ENCODE measurements at places on chromosomes 3 and 15.

DNA sequence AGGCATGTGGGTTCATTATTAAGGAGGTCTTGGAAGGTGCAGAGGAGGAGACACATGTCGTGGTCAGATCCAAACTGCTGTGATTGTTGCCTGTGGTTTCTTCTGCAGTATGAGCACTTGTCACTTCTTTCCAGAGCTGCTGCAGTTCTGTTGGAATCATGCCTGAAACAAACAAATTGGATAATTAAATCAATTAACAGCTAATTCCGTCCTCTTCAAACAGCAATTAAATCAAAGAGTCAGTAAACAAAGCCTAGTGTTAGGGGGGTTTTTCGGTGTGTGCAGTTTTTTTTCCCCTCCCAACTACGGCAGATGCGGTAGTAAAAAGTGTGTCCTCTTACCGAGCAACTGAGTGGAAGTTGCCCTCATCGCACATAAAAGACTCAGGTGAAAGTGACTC is 542.2 kb downstream of the FOXP1 start:
- DNase-seq, result no peak

DNA sequence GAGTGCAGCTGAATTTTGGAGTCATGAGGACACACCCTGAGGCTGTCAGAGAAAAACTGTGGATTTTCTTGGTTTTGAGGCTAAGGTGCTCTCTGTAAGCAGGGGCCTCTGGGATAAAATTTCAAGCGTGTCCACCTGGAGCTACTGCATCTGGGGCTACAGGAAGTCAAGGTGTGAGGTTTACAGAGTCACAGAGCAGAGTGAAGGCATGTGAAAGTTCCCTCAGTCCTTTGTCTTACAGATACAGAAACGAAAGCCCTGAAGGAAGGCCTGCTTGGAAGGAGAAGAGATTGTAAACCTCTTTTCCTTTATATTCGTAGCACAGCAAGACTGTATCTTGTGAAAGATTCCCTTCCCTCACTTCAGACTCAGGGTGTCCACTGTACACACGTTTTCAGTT is 138.6 kb downstream of the OPA1 start:
- DNase-seq, result no peak

GRCh38 chr3:24661175-24661584 is 166.5 kb upstream of the THRB start:
- no peak for DNase-seq

- no peak for DNase-seq
Observed at GRCh38 chr3:120052677-120053076, 41.6 kb downstream of the GSK3B start.

DNA sequence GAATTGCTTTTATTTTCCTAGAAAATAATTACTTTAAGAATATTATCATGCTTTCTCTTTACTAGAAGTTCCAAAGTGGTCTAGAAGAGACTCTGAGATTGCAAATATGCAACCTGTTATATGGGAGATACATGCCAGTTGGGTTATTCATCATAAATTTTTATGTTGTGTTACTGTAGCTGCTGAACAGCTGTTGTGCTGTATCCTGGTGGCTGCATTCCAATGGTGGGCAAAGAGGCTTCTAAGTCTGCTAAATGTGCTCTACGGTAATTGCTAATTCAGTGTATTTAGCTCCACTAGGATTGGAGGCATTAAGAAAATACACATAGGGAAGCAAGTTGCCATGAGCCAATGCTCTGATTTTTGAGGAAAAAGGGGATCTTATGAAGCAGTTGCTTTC is 409.0 kb downstream of the TUSC7 start:
- no peak for DNase-seq

DNA sequence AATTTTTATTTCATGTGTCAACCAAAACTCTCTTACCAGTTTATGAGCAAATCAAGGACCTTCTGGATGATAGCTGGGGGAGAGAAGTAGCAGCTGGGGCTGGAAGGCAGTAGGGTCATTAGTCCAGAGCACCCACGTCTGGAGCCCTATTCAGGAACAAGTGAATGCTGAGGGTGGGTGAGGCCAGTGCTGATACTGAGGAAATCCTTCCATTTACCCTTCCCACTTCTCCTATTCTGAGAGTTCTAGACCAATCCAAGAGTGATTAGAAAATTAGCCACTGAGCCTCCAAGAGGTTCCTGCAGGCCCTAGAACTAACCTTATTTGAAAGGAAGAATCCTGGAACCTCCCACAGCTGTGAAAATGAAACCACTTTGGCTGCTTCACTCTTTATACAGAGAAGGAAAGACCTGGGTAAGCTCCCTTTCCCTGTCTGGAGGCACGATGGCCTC is 46.2 kb upstream of the VILL start:
- no peak for DNase-seq

DNA sequence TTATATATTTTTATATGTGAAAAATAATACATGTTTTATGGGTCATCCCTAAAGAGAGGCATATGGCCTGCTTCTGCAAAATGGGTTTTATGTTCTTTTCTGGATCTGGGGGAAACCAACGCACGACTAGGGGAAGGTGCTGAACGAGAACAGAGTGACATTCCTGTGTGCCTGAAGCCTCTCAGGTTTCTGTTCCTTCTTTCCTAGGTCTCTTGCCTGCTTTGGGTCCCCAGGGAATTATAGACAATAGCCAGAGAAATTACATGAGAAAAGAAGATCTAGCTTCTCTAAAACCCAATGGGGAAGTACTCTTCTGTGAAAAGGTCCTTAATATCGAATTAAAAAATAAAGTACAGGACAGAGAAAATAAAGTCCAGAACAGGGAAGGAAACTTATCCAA is 66.5 kb downstream of the IGSF11 start:
- no peak for DNase-seq

GRCh38 chr15:88637841-88638625 is 783 bp upstream of the ISG20 start:
- no peak for DNase-seq

- no peak for DNase-seq
Observed at GRCh38 chr15:77067691-77068367, 3.1 kb downstream of the TSPAN3 start.

GRCh38 chr3:9201266-9201665 is 48.2 kb downstream of the SRGAP3 start:
- no peak for DNase-seq

DNA sequence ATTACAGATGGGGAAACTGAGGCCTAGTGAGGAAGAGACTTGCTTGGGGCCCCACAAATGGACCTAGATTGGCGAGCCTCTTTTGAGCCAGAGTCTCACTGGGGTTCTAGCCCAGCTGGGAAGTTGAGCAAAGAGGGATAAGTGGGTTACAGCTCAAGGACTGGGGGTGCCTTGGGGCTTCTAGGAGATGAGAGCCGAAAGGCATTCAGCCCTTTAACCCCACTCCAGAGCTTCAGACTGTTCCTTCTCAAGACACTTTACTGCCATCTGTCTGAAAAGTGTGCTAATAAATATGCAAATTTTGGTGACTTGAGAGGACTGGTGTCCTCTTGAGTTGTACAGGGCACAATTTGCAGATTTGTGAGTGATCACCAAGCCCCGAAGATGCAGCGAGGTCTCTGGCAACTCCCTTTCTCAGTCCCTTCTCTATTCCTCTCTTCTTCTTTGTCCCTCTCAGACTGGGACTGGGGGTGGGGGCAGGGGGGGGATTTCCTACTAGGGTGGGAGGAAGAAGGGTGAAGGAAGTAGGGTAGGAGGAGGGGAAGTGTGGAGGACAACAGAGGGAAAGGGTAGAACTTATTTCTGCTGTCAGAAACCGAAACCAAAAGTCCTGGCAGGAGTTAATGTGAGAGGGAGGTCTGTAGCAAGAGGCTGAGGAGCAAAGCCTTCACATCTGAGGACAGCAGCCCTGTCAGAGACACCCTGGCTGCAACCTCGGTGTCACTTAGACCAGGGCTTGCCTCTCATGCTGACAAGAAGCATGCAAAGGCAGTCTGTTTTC is 16.2 kb upstream of the ANKDD1A start:
- peak; percentile 72 for DNase-seq

- no peak for DNase-seq
Observed at GRCh38 chr15:60590935-60591495, 112.1 kb upstream of the ICE2 start.

GRCh38 chr15:23877502-23878412 is 190.7 kb upstream of the NDN start:
- DNase-seq, result peak; percentile 56

GRCh38 chr15:50485389-50485788 is 61.1 kb downstream of the USP50 start:
- no peak for DNase-seq

DNA sequence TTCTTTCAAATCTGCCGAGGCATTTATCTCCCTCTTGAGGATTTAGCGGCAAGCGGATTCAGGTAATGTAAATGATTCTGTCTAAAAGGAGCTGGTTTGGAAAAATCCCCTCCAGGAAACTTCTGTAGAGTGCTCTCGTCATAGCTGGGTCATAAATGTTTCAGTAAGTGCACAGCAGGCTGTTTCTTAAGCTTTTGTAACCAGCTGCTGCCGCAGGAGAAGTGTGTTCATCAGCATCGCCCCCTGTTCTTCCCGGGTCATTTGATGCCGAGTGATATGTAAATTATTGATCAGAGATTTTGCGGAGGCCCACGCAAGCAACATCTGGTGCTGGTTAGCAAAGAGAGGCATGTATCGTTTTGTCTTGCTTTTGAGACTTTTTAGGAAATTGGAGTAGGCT is 53.1 kb downstream of the DNASE1L3 start:
- DNase-seq, result no peak

GRCh38 chr3:79491029-79491641 is 276.7 kb downstream of the ROBO1 start:
- DNase-seq, result no peak

- DNase-seq, result peak; percentile 54
Observed at GRCh38 chr15:77821188-77821958, 188.7 kb upstream of the LINGO1 start.

DNA sequence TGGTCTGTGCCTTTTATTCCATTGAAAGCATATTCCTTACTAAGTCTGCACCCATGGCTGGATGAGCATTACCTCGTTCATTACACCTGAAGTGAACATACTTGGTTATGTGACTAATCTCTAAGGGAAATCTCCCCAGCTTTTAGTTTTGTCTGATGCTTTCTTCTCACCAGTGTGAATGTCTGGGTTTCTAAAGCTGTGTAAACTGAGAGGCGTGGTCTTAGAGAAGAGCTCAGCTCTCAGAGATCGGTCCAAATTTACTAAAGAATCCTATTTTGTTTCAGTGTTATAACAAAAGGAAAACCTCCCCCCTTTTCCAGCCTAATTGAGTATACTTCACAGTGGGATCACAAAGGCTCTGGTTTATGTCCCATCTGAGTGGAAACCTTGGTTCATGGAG is 352.3 kb downstream of the PTPRG start:
- DNase-seq, result no peak

DNA sequence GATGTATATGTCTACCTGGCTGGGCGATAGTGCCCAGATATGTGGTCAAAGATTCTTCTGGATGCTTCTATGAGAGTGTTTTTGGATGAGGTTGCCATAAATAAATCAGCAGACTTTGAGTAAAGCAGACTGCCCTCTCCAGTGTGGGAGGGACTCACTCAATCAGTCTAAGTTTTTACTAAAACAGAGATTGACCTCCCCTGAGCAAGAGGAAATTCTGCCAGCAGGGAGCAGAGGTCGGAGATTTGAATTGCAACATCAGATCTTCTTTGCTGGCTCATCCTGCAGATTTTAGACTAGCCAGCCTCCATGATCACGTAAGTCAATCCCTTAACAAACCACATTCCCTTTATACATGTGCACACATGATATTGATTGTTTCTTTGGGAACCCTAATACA is 300.9 kb downstream of the MCTP2 start:
- DNase-seq, result no peak

DNA sequence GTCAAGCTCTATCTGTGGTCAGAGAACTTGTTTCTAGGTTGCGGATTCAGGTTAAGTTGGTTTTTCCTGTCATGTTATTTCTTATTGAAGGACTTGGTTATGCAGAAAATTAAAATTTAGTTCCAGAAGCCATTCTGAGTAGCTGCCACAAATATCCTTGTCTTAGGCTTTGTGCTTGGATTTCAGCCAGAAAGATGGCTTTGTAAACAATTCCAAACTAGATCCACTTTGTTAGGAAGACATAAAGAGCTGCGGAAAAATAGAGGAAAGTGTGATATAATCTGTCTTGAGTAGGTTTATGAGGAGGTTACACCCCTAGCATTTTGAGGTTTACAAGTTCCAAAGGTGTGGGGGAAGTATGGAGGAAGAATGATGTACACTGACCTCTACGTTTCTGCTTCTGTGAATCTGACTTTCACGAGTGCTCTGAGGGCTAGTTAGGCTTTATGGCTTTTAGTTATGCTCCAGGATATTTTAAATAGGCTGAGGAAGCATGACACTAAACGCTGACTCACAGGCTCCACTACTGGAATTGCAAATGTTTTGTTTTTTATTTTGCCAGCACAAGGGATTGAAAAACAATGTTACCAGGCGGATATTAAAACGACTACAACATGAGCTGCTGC is 46.3 kb upstream of the UTS2B start:
- DNase-seq, result no peak

DNA sequence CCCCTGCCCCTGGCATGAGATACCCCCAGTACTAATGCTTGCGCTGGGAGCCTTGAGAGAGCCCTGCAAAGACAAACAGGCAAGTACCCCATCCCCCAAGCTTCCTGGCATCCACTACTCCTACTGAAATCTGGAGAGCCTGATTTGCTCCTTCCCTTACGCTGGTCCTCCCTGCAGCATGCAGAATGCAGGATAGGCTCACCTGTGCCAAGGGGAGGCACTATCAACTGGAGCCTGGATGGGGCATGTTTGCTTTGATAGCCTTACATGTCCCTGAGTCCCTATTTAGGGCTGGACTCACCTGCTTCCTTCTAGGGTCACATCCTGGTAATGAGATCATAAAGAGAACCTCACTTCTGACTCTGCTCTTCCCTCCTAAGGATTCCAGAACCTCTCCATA is 42.9 kb downstream of the RAB11A start:
- no peak for DNase-seq

DNA sequence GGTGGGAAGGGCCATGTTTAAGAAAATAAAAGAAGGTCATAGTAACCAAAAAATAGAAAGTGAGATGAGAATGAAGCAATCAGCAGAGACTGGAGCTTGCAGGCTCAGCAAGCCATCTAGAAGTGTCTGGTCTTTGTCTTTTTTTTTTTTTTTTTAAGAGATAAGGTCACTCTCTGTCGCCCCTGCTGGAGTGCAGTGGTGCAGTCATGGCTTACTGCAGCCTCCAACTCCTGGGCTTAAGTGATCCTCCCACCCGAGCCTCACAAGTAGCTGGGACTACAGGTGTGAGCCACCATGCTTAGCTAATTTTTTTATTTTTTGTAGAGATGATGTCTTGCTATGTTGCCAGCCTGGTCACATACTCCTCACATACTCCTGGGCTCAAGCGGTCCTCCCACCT is 36.2 kb downstream of the GXYLT2 start:
- no peak for DNase-seq

- no peak for DNase-seq
Observed at GRCh38 chr15:34584330-34584668, 848 bp upstream of the GOLGA8B start.

- no peak for DNase-seq
Observed at GRCh38 chr3:185935465-185936272, 2.1 kb downstream of the TRA2B start.

Measured in activated CD4-positive, alpha-beta T cell treated with anti-CD3 and anti-CD28 coated beads, Interleukin-2, Interleukin-4, amounts not matched to agents 100 ng/mL and 50 ng/mL, durations not matched to agents 16 hours and 8 hours (primary cell).